ENCODE measurements at places on chromosomes 11 and 22.

DNA sequence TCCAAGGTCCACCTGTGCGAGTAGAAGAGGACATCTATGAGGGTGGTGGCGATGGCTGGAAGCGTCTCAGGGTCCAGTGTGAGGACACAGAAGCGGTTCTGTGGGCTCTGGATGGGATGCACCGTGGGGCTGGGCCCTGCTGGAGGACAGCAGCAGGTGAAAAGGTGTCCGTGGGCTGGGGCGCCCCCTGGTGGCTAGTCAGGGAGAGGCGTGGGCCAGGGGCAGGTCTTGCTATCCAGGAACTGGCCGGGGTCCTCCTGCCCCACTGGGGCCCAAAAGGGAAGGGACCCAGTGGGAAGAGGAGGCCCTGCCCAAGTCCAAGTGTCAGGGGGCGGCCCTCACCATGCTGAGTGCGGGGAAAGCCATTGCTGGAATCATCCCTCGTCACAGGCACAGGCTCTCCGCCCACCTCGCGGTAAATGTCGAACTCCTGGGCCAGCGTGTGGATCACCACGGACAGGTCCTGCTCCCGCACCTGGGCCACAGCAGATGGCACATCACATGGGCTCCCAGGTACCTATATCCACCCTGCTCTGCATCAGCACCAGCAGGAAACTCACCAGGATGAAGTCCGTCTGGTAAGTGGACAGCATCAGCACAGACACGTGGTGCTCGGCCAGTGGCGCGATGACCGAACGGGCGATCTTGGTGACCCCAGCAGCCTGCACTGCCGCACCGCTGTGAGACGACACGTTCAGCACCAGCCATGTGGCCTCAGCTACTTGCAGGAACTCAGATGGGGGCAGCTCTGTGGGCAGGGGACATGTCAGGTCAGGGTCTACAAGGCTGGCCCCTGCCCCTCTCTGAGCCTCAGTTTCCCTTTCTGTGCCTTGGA is 2.3 kb downstream of the CASTOR1 start:
- DNase-seq, result peak; percentile 87

DNA sequence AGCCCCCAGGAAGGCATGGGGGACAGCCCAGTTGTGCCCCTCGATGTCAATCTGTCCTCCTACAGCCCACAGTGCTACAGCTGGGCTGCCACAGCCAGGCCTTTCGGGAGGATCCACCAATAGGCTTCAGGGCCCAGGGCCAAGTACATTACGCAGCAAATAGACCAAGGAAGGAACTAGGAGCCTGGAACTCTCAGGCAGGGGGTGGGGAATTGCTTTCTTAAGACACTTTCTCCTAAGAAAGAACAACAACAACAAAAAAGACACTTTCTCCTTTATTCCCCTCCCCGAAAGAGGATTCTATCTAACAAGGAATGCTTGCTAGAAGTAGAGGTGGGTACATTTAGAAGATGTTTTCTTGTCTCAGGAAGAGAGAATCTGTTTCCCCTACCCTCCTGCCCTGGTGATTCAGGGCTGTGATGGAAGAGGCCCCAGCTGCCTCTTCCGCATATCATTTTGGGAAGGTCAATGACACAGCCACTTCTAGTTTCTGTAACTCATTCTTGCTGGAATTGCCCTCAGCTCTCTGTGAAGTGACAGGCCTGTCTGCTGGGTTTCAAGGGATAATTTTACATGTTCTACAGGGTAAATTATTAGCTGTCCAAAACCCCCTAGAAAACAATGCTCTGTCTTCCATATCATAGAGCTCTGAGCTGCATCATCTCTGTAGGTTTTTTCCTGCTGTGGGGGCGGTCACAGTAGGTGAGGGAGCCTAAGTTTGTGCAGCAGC is 6.0 kb upstream of the MALAT1 start:
- no peak for DNase-seq

DNA sequence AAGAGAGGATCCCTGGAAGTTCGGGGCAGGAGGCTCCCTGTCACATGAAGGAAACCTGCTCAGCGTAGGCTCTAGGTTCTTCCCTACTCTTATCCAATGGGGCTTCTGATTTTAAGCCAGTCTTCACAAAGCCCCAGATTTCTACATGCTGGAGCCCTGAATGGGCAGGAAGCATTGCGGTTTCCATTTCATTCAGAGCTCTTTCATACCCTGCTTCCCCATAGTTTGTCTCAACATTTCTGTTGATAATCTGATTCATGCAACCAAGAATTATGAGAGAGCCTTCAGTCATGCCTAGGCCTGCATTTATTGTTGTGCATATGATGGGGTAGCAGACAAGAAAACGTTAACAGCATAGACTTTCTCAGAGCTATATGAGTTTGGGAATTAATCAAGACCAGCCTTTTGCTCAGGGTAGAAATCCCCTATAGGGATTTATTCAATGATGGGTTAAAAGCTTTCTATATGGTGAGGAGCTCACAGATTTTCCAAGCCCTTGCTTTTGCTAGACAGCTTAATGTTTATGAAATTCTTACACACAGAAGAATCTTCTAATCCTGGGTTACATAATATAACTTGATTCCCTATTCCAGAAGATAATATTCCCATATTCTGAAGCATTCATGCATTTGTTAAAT is 15.9 kb downstream of the OR51B4 start:
- DNase-seq, result no peak

- DNase-seq, result no peak
Observed at GRCh38 chr22:40138866-40139265, 38.9 kb upstream of the TNRC6B start.

DNA sequence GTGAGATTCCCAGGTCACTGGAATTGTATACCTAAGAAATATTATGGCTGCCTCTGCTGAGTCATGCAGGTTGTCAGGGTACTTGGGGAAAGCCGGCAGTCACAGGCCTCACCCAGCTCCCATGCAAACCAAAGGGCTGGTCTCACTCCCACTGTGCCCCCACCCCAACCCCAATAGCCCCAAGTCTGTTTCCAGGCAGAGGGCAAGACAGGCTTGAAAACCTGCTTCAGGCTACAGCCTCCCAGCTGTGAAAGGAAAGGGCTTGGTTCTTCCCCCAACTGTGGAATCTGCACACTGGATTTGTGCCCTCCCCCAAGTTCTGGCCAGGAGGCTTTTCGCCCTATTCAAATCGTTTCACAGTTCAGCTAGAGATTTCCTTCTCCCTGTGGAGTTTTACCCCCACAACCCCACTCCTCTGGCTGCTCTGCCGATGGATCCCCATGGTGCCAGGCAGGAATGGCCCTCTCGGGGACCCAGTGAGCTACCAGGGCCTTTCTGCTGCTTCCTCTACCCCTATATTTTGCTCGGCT is 37.0 kb upstream of the ABTB2 start:
- no peak for DNase-seq

Data from CD8-positive, alpha-beta T cell (primary cell).